ENCODE measurements at places on chromosomes 1 and 21.

GRCh38 chr1:37601441-37601840, 5.7 kb upstream of the GNL2 start:
- no peak for DNase-seq

DNA sequence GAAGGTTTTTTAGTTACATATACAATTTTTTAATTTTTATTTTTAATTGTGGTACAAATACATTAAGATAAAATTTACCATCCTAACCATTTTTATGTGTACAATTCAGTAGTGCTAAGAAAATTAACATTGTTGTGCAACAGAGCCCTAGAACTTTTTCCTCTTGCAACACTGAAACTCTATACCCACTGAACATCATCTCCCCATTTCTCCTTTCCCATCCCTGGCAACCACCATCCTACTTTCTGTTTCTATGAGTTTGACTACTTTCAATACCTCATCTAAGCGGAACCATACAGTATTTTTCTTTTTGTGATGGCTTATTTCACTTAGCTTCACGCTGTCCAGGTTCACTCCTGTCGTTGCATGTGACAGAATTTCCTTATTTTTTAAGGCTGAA, 54.1 kb downstream of the PALMD start:
- no peak for DNase-seq

- DNase-seq, result no peak
These were observed 201.7 kb downstream of the FGGY start for GRCh38 chr1:59498640-59499039.

DNA sequence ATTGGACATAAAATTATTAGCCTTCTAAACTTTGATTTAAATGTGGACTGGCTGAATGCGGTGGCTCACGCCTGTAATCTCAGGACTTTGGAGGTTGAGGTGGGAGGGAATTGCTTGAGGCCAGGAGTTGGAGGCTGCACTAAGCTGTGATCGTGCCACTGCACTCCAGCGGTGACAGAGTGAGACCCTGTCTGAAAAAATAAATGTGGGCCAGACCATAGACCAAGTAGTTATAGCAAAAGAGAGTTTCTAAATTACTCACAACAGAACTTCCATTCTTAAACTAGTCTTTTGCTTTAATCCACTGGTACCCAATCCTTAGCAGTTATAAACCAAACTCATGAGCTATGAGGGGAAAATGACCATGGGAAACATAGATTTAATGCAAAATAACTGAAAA, 35.2 kb downstream of the RAP1A start:
- no peak for DNase-seq

DNA sequence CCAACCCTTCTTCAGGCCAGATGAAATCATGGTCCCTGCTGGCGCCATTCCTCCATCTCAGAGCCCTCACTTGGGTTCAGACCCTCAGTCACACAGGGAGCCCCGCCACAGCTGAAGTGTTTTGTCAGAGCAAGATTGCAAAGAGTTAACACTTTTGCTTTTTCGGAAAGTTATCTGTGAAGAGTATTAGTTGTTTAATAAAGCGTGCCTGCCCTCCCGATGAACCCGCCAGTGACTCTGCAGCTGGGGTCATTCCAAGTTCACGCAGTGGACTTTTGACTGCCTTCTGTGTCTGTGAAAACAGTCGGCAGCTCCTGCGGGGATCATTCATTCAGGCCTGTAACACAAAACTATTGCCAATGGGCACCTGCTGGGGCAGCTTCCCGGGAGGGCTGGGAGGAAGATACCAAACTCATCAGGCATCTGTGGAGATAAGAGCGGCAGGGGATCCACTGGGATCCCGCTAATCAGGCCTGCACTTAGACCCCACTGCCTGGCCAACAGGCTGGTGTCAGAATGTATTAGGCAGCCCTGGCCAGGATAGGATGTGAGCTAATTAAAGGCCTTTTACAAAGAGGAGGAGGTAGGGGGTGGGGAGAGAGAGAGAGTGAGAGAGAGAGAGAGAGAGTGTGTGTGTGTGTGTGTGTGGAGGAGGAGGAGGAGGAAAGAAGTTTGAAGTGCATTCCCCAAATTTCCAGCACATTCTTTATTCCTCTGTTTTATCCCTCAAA, 184.5 kb downstream of the DHRS3 start:
- no peak for DNase-seq

GRCh38 chr21:45549626-45550463, 7.6 kb upstream of the SLC19A1 start:
- DNase-seq, result no peak

DNA sequence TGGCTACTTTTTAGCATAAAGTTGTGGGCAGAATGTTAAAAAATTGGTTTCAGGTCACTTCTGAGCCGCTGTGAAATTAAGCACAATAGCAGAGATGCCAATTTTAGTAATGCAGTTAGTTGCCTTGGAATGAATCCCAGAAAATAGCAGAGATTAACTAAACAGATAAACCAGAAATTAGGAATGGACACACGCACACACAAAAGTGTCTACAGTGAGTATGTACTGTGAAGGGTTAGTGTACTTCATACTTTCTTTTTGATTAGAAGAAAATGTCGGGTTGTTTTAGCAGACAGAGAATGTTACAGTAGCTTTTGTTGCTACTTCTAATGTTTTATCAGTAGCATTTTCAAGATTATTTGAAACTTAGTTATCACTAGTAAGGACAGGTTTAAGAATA, 106.7 kb downstream of the LEPR start:
- DNase-seq, result no peak

GRCh38 chr1:12012560-12013316, 6.6 kb upstream of the MIIP start:
- DNase-seq, result no peak

- DNase-seq, result no peak
These were observed 83.8 kb upstream of the ATP1B1 start for GRCh38 chr1:169022648-169023047.

GRCh38 chr1:35350872-35351271, 82.4 kb downstream of the ZMYM4 start:
- DNase-seq, result no peak

GRCh38 chr21:31754708-31754960, 22.7 kb upstream of the SCAF4 start:
- no peak for DNase-seq

DNA sequence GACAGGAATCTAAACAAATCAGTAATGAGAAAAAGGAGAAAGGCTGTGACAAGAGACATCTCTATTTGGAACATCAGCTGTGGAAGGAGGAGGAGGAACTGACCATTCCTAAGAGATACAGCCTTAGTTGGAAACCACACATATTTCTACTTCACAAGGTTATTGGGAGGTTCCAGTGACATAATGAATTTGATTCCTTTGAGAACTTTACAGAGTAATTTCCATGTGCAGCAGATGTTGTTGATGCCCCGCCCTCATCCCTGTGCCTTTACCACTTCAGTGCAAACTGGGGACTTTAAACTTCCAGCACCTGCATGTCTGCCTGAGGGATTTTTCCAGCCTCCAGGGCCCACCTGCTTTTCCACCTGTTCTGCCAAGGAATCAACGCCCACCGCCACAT, 9.3 kb upstream of the ST6GALNAC5 start:
- DNase-seq, result no peak

DNA sequence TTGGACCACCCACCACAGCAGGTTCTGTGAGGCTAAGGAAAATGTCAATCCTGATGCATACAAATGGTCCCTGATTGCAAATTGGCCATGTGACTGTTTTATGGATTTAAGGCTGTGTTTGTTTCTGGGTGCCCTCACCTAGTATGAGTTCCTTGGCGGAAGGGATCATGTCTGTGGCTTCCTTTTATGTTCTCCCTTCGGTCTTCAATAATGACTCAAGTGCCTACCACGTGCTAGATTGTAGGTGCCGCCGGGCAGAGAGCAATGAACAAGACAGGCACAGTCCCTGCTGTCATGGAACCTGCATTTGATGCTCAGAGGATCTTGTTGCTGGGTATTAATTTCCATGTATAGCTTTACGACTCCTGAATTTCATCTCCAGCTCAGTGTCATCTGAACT, 9.8 kb upstream of the VWA5B1 start:
- no peak for DNase-seq

GRCh38 chr1:19405761-19406487, 79.4 kb downstream of the CAPZB start:
- no peak for DNase-seq

DNA sequence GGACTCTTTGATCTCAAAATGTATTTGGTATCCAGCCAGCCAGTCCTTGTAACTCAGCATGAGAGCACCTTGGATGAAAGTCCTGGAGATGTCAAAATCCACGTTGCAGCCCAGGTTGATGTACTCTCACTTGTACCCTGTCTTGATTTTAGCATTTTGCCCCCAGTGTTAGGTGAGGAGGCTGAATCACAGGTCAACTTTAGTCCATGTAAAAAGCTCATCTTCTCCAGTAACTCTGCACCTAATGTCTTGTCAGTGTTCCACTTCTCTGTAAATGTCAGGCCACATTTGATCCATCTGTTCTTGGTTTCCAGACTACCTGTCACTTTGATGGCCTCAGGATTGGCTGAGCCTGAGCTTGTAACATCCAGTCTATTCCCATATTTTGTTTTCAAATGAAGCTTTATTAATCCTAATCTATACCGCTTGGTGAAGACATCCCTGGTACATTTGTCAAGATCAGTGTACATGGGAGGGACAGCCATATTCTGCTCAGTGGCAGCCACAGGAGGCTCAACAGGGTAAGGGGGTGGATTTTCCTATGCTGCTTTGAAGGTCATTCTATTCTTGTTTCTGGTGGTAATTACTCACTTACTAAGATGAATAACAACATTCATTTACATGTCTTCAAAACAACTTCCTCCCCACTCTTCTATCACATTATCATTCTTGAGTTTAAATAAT, 24.1 kb upstream of the FCRL3 start:
- DNase-seq, result no peak

DNA sequence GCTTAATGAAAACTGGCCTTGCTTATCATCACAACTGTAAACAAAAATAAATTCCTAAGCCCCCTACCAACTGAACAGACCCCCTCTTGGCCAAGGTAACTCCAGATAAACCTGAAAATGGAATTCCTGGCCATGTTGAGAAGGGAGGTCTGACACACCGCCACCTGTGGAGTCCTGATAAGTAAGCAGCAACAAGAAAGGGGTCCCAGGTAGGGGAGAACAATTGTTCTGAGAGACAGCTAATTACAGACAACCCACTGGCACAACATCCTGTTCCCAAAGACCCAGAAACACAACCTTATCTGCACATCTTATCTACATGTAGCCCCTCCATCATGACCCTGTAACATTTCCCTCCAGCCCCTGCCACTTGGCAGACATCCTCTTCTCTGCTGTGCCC, 91.2 kb upstream of the TNR start:
- no peak for DNase-seq

- DNase-seq, result peak; percentile 56
These were observed 167.2 kb upstream of the ATP1B1 start for GRCh38 chr1:168939110-168939946.

DNA sequence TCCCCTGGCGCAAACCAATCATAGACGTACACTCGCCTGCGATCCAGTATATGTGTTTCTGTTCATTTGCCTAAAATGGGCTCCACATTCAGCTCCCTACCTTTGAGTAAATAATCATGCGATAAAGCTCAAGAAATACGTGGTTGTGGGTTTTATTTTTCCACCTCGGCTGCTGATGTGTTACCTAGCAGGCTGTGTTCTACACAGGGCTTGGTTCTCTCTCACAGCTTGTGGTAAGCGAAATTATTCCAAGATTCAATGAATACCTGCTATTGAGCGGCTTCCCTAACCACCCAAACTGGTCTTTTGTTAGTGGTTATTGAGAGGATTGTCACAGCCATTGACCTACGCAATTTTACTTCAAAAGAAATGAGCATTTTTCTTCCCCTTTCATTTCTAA, 180.2 kb downstream of the PBX1 start:
- DNase-seq, result no peak

DNA sequence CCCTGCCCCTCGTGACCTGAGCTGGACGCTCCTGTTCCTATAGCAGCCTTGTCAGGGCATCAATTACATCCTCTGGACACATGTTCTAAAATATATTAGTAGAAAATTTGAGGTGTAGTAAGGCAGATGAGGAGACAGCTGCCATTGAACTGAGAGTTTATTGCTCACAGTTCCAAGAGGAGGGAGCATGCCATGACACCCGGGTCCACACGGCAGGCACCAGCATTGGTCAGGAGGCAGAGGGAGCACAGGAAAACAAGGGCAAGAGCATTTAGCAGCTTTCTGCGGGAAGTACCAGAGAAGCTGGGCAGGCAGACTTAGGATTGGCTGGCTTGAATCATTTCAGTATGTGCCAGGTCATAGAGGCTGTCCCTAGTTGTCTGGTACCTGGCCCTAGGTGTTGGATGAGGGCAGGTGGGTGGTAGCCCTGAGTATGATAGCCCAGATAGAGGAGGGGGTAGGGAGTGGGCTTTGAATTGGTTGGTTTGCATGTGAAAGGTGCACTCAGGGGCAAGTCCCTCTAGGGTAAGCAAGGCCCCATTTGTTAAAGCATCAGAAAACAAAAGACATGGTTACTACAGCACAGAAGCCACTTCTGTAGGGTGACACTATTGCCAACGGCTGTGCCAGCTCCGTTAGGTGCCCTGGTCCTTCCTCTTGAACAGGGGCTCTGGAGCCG, 223.6 kb upstream of the RAB4A start:
- no peak for DNase-seq
